ENCODE measurements at places on chromosomes 5 and 9.

DNA sequence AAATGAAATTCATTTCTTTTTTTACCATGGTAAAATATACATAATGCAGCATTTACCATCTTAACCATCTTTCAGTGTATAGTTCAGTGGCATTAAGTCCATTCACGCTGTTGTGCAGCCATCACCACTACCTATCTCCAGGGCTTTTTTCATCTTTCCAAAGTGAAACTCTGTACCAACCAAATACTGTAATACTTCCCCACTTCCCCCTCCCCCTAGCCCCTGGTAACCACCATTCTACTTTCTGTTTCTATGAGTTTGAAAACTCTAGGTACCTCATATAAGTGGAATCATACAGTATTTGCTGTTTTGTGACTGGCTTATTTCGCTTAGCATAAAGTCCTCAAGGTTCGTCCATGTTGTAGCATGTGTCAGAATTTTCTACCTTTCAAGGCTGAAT is 23.4 kb downstream of the SPAAR start:
- DNase-seq: no peak

DNA sequence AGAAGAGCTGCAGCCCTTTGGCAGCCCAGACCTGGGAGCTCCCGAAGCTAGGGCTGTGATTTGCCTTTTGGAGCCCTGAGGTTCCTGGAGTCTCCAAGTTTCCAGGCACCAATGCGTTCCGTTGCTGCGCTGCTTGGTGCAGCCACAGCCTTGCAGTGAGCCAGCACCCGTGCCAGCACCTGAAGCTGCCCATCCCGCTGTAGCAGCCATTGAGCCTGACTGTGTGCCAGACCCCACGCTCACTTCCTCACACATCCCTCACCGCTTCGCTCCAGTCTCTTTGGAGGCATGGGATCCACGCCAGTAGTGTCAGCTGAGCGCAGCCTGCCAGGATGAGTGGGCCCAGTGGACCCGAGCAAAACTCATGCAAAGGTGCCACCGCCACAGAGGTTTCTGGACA is 22.5 kb upstream of the C9orf72 start:
- no peak for DNase-seq

DNA sequence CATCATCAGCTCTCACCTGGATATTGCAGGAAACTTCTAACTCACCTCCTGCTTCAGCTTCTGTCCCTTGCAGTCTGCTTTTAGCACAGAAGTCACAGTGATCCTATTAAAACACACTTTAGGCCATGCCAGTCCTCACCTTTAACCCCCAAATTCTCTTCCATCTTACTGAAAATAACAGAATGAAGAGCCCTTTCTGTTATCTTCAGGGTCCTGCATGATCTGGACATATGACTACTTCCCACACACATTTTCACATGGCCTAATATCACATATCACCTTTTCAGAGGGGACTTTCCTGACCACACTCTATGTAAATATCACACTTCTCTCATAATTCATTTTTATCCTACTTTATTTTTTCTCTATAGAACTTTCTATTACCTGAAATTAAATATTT is 550.6 kb upstream of the CLINT1 start:
- DNase-seq: no peak

GRCh38 chr5:177269976-177270375 is 33.5 kb downstream of the RAB24 start:
- DNase-seq: no peak

DNA sequence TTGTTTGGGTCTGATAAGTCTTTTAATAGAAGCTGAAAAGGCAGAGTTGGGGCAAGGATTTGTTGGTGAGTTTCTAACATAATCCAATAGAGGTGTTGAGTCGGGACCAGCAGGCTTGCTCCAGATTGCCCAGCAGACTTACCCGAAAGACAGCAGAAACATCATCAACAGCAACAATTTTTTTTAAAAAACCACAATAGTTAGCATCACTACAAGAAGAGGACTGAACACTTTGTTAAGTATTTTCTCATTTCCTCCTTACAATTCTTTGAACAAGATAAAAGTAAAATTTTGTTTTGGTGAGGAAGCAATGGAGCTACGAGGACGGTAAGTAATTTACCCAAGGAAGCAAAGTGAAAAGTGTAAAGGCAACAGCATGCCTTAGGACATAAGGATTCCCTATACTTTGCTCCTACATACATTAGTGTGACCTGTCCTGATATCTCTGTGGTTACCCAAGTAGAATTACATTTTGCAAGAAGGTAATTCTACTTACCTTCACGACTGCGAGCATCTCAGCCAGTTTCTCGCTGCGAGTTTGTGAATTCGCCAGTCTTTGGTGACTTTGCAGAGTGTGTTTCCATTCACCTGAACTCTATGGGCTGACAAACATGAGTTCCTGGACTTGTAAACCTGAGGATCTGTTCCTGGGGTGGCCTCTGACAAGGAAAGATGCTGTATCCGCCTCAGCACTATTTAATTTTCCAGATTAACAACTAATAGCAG is 13.2 kb downstream of the ITK start:
- DNase-seq: no peak

- no peak for DNase-seq
Measured at GRCh38 chr5:133895979-133896845, 72.2 kb downstream of the C5orf15 start.

DNA sequence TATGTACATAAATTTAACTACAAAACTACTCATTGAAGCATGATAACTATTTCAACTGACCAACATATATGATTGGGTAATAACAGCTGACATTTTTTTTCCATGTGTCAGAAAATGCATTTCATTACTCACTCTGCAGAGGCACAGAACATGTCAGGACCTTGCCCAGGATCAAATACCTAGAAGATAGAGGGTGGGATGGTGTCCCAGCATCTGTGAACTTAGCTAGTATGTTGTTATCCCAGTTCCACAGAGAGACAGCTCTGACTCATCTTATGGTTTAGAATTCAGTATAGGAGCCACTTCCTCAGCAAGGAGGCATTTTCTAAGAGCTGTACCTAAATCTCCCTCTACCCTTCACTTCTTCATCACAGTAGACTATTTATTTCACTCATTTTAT is 1198.6 kb upstream of the ACO1 start:
- DNase-seq: no peak

DNA sequence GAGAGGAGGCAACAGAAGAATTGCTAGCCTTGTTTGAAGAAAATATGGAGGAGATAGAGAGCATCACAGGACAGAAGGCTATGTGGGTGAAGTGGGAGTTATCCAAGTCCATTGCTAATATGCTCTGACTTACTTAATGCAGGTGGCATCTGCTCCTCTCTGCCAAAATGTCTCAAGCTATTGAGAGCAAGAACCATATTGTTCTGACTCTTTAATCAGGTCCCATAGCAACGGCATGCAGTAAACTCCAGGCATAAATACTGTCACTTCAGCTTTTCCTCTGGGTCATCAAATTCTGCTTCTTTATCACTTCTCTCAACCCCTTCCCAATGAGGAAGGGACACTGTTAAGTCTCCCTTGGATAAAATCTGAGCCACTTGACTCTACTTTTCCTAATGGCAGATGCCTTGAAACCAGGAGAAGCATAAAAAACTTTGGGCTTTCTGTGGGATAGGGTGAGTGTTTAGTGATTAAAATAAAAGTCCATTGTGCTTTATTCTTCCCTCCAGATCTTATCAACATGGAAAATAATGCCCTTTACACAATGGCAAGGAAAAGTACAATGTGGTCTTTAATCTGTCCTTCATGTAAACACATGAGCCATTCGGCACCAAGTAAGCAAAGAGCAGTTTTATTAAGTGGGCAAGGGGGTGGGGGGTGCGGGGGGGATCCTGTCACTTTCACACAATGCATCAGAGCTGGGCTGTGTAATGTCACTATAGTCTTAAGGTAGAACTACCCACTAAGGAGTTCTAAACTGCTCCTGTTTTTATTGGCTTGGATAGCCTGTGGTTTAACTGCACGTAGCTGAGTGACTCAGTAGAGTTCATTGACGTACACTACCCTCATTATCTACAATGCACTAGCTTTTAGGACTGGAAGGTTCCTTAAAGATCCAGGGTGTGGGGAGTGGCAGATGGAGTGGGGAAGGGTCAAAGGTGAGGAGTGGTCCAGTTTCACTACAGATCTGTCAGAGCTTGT is 71.0 kb upstream of the TARS1 start:
- no peak for DNase-seq

DNA sequence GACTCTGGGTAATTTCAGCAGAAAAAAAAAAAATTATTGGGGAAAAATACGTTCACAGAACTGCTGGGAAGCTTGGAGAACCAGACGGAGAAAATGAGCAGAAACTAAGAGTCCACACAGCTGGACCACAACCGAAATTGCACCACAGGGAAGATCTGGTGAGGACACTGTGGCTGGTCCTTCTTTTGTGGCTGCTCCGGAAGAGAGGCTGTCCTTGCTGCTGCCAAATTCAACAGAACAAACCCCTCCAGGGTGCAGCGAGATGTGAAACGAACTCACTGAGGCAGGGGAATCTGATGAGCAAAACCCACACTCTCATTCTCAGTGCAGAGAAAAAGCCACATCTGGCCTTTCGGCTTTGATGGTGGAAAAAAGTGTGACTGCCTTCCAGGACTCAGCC is 200.0 kb downstream of the ACTL7B start:
- no peak for DNase-seq

GRCh38 chr9:79165020-79165780 is 406.6 kb upstream of the TLE4 start:
- DNase-seq: no peak

DNA sequence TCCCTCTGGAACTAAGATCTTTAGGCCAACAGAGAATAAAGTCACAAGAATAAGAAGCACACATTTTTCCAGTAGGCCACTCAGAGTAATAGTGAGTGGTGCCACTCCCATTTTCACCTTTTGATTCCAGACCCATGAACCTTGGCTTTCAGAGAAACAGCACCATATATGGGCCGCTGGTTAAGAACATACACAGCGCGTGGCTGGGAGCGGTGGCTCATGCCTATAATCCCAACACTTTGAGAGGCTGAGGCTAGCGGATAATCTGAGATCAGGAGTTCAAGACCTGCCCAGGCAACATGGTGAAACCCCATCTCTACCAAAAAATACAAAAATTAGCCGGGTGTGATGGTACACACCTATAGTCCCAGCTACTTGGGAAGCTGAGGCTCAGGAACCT is 15.6 kb upstream of the PTGES start:
- DNase-seq: no peak

- DNase-seq: no peak
Measured at GRCh38 chr5:61667525-61668218, 335.6 kb downstream of the ZSWIM6 start.

DNA sequence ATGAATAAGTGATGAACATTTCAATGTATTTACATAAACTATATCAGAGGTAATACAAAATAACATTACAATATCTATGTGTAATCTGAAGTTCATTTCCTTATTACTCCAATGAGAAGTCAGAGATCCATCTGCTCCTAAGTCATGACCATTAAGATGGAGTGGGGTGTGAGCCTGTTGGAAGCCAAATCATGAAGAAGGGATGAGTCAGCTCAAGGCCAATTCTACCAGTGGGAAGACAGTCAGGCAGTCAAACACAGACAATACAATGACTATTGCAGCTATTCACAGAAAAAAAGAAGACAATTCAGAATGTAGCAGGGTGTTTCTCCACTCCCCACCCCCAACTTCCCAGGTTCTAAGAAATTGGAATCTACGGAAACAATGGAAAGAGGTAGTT is 155.0 kb downstream of the NFIB start:
- DNase-seq: no peak

GRCh38 chr5:77012601-77013000 is 17.6 kb upstream of the AGGF1 start:
- DNase-seq: no peak

GRCh38 chr9:126052791-126053190 is 273.8 kb upstream of the MVB12B start:
- no peak for DNase-seq

DNA sequence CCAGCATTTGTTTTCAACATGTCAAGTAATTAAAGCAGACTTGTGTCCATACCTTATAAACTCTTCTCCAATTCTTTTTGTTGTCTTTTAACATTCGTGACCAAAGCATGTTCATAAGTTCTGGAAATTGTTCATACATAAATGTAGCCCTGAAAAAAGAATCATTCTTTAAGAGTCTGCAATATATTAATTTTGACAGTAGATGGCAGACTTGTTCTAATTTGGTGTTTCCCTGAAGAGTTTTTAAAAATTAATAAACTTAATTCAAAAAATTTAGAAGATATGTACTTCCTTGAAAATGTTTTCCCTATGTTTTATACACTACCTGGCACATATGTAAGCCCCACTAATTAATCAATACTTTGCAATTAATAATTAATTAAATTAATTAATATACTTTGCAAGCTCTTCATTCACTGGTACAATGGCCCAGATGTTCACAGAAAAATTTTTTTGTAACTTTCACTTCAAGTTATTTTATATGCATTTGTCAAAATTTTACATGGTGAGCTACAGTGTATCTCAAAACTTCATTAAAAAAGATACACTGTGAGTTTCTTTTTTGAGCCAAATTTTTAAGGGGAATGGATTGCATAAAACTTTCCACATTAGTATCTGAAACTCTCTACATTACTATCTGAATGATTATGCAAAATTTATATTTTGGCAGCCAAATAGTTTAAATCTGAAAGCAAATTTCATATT is 42.1 kb downstream of the CLINT1 start:
- DNase-seq: no peak

GRCh38 chr5:103849934-103850333 is 287.3 kb upstream of the NUDT12 start:
- DNase-seq: no peak

- no peak for DNase-seq
Measured at GRCh38 chr5:5200133-5200532, 60.0 kb downstream of the ADAMTS16 start.

DNA sequence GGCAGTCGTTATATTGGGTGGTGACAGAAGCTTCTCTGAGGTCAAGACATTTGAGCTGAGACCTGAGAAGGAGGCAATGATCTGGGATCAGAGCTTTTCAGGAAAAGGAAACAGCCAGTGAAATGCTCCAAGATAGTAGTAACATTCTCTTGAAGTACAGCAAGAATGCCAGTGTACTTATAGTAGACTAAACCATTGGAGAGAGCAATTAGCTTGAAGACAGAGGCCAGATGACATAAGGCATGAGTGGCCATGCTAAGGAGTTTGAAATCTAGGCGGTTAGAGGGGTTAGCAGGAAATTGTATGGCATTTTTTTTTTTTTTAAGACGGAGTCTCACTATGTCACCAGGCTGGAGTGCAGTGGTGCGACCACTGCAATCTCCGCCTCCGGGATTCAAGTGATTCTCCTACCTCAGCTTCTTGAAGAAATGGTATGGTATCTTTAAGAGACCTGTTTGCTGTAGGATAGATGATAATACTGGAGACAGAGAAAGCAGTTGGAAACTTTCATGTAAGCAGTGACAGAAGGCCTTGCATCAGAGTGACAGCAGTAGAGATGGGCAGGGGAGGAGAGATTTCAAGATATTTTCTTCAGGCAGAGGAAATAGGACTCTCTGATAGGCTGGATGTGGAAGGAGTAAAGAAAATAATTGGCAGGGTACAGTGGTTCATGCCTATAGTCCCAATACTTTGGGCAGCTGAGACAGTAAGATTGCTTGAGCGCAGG is 482.2 kb upstream of the PAPPA start:
- DNase-seq: no peak

DNA sequence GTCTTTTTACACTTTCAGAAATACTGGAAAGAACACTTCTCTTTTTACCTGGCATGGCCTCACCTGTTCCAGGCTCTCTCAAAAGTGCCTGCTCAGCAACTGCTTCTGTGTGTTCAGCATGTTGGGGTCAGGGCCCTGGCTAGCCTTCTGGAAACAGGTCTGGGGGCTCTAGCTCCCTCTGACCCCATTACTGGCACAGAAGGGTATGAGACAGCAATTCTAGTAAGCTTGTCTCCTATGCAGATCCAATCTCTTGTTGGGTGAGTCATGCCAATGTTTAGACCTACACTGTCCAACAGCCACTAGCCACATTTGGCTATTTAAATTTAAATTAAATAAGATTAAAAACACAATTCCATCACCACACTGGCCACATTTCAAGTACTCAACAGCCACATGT is 80.8 kb downstream of the MAPKAP1 start:
- no peak for DNase-seq
